ENCODE measurements at places on chromosomes 12 and 14.

GRCh38 chr14:104723651-104724406, at the start of gene ADSS1:
ADSS1 (plus strand) TSS chr14:104724229; CDS start chr14:104724271, 42 bp downstream.
- no peak for DNase-seq

- no peak for DNase-seq
Observed at GRCh38 chr14:92652413-92653151, 95.8 kb downstream of the LGMN start.

GRCh38 chr12:13004361-13004760, 4.3 kb upstream of the HEBP1 start:
- DNase-seq = peak; percentile 48

GRCh38 chr14:102975662-102976061, 53.2 kb downstream of the AMN start:
- DNase-seq = no peak

- no peak for DNase-seq
Observed at GRCh38 chr14:32403021-32403420, 73.9 kb downstream of the AKAP6 start.
